Occipital lobe (tissue), 3 donors: ENCODE measurements at places on chromosomes 11 and 22. TPM values are rescaled to one million over a fixed set of nuclear protein-coding genes. Genes with fewer than 3 reads are reported as not detected.

GRCh38 chr11:8863838-8864237 is 47.2 kb upstream of the AKIP1 start:
- DNase-seq = no peak

GRCh38 chr22:46378426-46379065 is 43.0 kb downstream of the TRMU start:
- DNase-seq = no peak

Gene LGALS12
- not detected for total RNA-seq

GRCh38 chr11:73414977-73415651 is 38.9 kb downstream of the RELT start:
- no peak for DNase-seq

Gene LUZP2
- 93.6 TPM for total RNA-seq

- DNase-seq = no peak
Measured at GRCh38 chr11:60757231-60757800, 649 bp downstream of the MS4A15 start.

- DNase-seq = no peak
Measured at GRCh38 chr22:26690654-26691376, 33.4 kb downstream of the MIAT start.

Gene RASGRP2
- total RNA-seq = 36.7 TPM

GRCh38 chr11:6567371-6567745 is 36.1 kb downstream of the RRP8 start:
- no peak for DNase-seq

Gene SCGB1D2
- not detected for total RNA-seq

Gene ACTN3
- not detected for total RNA-seq

Gene MRGPRE
- total RNA-seq = not detected

Gene CASP5
- total RNA-seq = 0.47 TPM

GRCh38 chr22:20437613-20438426 is at the start of gene SCARF2:
SCARF2 (minus strand) TSS chr22:20437825; CDS start chr22:20437754, 71 bp downstream.
- DNase-seq = no peak

Gene RNF26
- total RNA-seq = 1.6 TPM

DNA sequence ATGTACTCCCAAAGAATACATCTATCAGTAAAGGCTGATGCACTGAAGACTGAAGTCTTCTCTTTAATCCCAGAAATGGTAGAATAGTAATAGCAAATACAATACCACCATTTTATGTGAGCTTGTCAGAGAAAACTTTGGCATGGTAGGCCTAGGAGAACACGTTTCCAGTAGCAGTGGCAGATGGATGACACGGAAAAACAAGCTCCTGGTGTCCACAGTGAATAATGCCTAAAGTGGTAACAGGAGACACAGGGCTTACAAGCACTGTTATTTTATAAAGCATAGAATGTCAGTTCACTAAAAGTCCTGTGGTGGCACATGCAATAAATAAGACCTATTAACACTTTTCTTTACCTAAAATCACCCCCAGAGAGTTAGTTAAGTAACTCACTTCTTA is 277.6 kb downstream of the TTC28 start:
- no peak for DNase-seq

Gene LRRN4CL
- 0.16 TPM for total RNA-seq

DNA sequence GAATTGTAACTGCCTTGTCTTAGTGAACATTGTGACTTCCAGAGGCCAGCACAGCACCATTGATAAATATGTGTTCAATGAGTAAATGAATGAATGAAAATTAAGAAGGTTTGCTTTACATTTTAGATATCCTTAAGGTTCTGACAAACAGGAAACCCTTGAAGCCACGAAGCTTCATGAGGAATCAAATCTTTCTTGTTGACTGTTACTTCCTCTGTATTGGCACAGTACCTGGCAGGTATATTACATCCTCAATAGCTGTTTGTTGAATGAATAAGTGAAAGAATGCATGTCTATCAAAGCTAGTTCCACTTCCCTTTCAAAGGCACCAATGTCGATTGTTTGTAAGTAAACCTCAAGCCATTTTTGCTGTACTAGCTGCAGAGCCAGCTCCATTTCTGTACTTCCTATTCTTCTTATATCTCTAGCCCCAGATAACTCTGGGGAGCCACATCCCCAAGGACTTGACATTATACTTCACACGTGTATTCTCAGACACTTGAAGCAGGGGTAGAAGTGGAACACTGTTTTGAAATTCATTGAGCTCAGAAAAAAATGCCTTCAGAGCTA is 140.3 kb upstream of the RAG2 start:
- no peak for DNase-seq

Gene ACAD8
- total RNA-seq = 28.7 TPM

- no peak for DNase-seq
Measured at GRCh38 chr11:11808992-11809615, 32.7 kb upstream of the USP47 start.

DNA sequence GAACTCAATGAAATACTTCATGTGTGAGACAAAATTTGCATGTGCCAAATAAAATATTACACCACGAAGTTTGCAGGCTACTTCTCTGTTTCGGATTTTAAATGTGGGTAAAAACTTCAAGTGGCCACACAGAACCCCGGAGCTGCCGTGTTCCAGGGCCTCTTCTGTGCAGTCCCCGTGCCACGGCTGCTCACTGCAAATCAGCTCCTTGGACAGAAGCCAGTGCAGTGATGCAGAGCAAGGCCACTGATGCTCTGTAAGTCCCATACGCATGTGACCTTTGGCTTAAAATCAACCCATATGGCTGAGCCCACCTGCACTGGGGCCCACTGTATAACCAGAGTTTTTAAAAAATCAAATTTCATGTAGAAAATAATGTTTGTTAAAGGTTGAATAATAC is 1309.4 kb downstream of the TBC1D22A start:
- DNase-seq = no peak

- no peak for DNase-seq
Measured at GRCh38 chr22:24962094-24962493, 9.6 kb downstream of the KIAA1671 start.

Gene NF2
- total RNA-seq = 41.6 TPM

- DNase-seq = no peak
Measured at GRCh38 chr22:40511604-40512003, 124.9 kb downstream of the MRTFA start.

DNA sequence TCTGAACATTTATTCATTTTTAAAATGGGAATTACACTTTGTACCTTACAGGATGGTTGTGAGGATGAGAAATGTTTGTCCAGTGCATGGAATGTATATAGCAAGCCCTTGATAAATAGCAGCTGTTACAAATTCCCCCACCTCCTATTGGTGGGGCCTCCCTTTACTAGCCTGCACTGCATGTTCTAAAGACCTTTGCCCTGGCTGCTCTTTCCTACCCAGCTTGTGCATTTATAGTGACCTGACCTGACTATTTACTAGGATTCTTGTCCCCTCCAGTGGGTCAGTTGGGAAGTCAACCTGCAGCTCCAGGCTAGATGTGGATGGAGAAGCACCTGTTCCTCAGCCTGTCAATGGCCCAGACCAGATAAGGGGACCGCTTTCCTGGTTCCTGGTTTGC is 180.3 kb downstream of the HIPK3 start:
- no peak for DNase-seq
